ENCODE measurements at places on chromosomes 2 and 18. TPM values are rescaled to one million over a fixed set of nuclear protein-coding genes. Genes with fewer than 3 reads are reported as not detected.

The ALLC gene
- total RNA-seq = not detected

The CENPA gene
- total RNA-seq = not detected

- DNase-seq = no peak
Observed at GRCh38 chr2:214742119-214742518, 67.4 kb downstream of the BARD1 start.

- DNase-seq = no peak
Observed at GRCh38 chr18:42052122-42052708, 97.2 kb downstream of the PIK3C3 start.

GRCh38 chr2:67833632-67834031, 229.2 kb downstream of the C1D start:
- DNase-seq = no peak

GRCh38 chr2:23446916-23447315, 61.9 kb downstream of the KLHL29 start:
- DNase-seq = no peak

Data from dorsolateral prefrontal cortex (tissue), 122 donors.